Esophagus squamous epithelium (tissue), 5 donors: ENCODE measurements at places on chromosomes 5 and 9.

DNA sequence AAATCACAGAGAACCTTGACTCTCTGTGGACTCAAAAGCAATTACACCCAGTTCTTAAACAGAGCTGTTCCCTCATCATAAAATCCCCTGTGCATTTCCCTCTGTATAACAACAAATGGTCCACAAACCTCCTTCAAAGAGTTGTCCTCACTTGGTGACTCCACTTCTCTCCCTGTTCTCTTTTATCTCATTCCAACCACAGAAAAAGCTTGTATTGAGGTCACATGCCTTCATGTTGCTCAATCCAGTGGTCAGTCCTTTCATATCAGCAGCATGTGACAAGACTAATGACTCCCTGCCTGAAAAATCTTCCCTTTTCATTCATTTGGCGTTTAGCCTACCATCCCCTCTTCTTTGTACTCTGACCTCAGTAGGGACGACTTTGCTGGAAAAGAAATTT lies 158.0 kb downstream of the DEPDC1B start:
- no peaks in the 10 kb centered on the region for H3K27me3 ChIP-seq
- no peaks in the 10 kb centered on the region for H3K4me1 ChIP-seq
- no peak overlapping the region for H3K27ac ChIP-seq
- H3K36me3 ChIP-seq = no peaks in the 10 kb centered on the region

DNA sequence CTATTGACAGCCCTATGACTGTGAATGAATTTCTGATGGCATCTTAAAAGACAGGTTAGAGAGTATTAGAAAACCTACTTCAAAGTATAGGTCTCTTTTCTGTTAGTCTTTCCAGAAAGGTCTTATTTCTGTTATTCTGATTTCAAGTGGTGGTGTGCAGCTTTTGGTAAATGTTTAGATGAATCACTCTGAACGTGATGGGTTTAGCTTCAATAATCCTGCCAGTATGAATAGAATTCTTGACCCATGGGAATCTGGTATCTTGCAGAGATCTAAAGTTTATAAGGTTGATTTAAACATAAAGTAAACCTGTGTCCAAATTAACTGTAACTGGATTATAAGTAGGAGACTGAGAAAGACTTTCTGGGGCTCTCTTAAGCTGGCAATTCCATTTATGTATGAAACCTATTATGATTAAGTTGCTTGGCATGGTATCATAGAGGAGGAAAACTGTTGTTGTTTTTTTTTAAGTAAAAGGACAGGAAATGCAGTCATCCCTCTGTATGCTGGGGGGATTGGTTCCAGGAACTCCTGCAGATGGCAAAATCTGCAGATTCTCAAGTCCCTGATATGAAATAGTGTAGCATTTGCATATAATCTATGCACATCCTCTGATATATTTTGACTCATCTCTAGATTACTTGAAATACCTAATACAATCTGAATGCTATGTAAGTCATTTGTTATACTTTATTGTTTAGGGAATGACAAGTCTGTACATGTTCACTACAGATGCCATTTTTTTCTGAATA lies 77.0 kb upstream of the ADAMTS19 start:
- no peak overlapping the region for H3K27ac ChIP-seq
- no peaks in the 10 kb centered on the region for H3K36me3 ChIP-seq
- H3K27me3 ChIP-seq = no peaks in the 10 kb centered on the region
- no peak for DNase-seq

DNA sequence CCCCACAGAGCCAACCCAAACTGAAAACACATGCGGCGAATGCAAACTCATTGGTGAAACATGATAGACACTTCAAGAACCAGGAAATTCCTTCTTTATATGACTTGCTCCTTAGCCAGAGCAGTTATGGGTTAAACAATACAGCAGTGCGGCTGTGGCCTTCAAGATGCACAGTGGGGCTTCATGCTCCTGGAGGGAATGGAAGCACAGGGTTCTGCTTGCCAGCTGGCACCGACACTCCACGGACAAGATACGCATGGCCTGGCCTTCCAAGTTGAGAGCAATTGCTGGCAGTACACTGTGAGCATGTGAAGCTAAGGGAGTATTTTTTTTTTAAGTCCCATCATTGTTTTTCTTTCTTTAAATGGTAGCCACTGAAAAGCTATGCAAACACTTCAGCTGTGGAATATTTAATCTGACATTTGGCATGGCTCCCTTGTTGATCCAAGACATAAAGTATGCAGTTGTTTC lies 451.6 kb upstream of the CD180 start:
- no peak overlapping the region for H3K4me3 ChIP-seq
- H3K27me3 ChIP-seq = no peaks in the 10 kb centered on the region
- H3K36me3 ChIP-seq = no peaks in the 10 kb centered on the region
- no peaks in the 10 kb centered on the region for H3K4me1 ChIP-seq

- no peak for DNase-seq
- no peaks in the 10 kb centered on the region for H3K4me1 ChIP-seq
- H3K27me3 ChIP-seq = no peaks in the 10 kb centered on the region
- H3K27ac ChIP-seq = no peak overlapping the region
- H3K4me3 ChIP-seq = no peak overlapping the region
Observed at GRCh38 chr5:76062502-76063041, 20.6 kb upstream of the SV2C start.

DNA sequence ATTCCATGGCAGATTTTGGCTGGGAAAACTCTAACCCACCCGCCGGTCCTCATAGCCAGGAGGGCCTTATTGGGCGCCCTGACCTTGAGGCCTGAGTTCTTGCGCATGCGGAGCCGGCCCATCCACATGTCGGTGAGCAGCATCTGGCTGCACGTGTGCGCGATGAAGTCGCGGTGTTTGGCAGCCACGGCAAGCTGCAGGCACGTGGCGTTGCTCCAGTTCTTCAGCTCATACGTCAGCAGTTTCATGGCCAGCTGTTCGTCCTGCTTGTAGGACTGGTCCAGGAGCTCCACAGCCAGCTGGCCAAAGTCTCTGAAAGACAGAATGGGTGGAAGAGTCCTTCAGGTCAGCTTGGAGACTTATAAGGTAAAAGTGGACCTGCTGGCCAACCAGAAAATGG lies 204.3 kb upstream of the KLF9 start:
- no peak overlapping the region for H3K27ac ChIP-seq
- H3K4me3 ChIP-seq = no peak overlapping the region
- H3K27me3 ChIP-seq = no peaks in the 10 kb centered on the region
- no peak for DNase-seq
- H3K4me1 ChIP-seq = peaks cover 5% of the 10 kb centered on the region
- H3K36me3 ChIP-seq = no peaks in the 10 kb centered on the region

- no peak overlapping the region for H3K4me3 ChIP-seq
- peaks cover 5% of the 10 kb centered on the region for H3K36me3 ChIP-seq
- no peak overlapping the region for H3K27ac ChIP-seq
- DNase-seq = no peak
Observed at GRCh38 chr5:138385660-138386059, 33.2 kb downstream of the KDM3B start.

GRCh38 chr5:163094492-163095180 lies 342.8 kb upstream of the CCNG1 start:
- no peaks in the 10 kb centered on the region for H3K36me3 ChIP-seq
- no peaks in the 10 kb centered on the region for H3K27me3 ChIP-seq

- H3K36me3 ChIP-seq = no peaks in the 10 kb centered on the region
- H3K27me3 ChIP-seq = no peaks in the 10 kb centered on the region
- peaks cover 47% of the 10 kb centered on the region for H3K4me1 ChIP-seq
Observed at GRCh38 chr5:172450861-172451695, 3.2 kb downstream of the SH3PXD2B start.

- no peaks in the 10 kb centered on the region for H3K27me3 ChIP-seq
- H3K27ac ChIP-seq = no peak overlapping the region
- H3K4me1 ChIP-seq = no peaks in the 10 kb centered on the region
- no peak overlapping the region for H3K4me3 ChIP-seq
Observed at GRCh38 chr5:56054666-56055065, 59.9 kb upstream of the IL6ST start.

- H3K27me3 ChIP-seq = no peaks in the 10 kb centered on the region
- no peaks in the 10 kb centered on the region for H3K36me3 ChIP-seq
- DNase-seq = no peak
Observed at GRCh38 chr9:110338143-110338542, 480 bp upstream of the TXNDC8 start.

- H3K36me3 ChIP-seq = no peaks in the 10 kb centered on the region
- H3K4me3 ChIP-seq = no peak overlapping the region
- DNase-seq = no peak
- H3K4me1 ChIP-seq = no peaks in the 10 kb centered on the region
- peak overlapping the region; percentile 36 for H3K27ac ChIP-seq
Observed at GRCh38 chr9:107888773-107889227, 399.2 kb upstream of the KLF4 start.

GRCh38 chr9:131312822-131313770 lies 23.6 kb downstream of the PLPP7 start:
- no peaks in the 10 kb centered on the region for H3K36me3 ChIP-seq
- H3K27ac ChIP-seq = no peak overlapping the region
- no peaks in the 10 kb centered on the region for H3K27me3 ChIP-seq
- H3K4me1 ChIP-seq = no peaks in the 10 kb centered on the region
- no peak overlapping the region for H3K4me3 ChIP-seq
- no peak for DNase-seq

GRCh38 chr5:128596071-128596470 lies 58.0 kb upstream of the FBN2 start:
- no peaks in the 10 kb centered on the region for H3K27me3 ChIP-seq
- H3K4me3 ChIP-seq = no peak overlapping the region
- DNase-seq = no peak
- no peaks in the 10 kb centered on the region for H3K36me3 ChIP-seq

- no peak overlapping the region for H3K27ac ChIP-seq
- H3K27me3 ChIP-seq = no peaks in the 10 kb centered on the region
- H3K36me3 ChIP-seq = no peaks in the 10 kb centered on the region
- DNase-seq = no peak
Observed at GRCh38 chr5:103435136-103435889, 127.3 kb downstream of the NUDT12 start.

GRCh38 chr5:165781738-165782137 lies 2276.3 kb downstream of the MAT2B start:
- H3K27ac ChIP-seq = no peak overlapping the region
- H3K36me3 ChIP-seq = no peaks in the 10 kb centered on the region
- H3K4me3 ChIP-seq = no peak overlapping the region
- no peak for DNase-seq

GRCh38 chr5:100772006-100772405 lies 131.1 kb downstream of the ST8SIA4 start:
- no peak overlapping the region for H3K27ac ChIP-seq
- H3K4me3 ChIP-seq = no peak overlapping the region
- no peaks in the 10 kb centered on the region for H3K36me3 ChIP-seq
- no peaks in the 10 kb centered on the region for H3K4me1 ChIP-seq
- H3K27me3 ChIP-seq = no peaks in the 10 kb centered on the region
- DNase-seq = no peak

- no peaks in the 10 kb centered on the region for H3K36me3 ChIP-seq
- H3K27me3 ChIP-seq = no peaks in the 10 kb centered on the region
- DNase-seq = no peak
- H3K4me1 ChIP-seq = no peaks in the 10 kb centered on the region
Observed at GRCh38 chr5:169736653-169737052, 99.6 kb downstream of the DOCK2 start.

DNA sequence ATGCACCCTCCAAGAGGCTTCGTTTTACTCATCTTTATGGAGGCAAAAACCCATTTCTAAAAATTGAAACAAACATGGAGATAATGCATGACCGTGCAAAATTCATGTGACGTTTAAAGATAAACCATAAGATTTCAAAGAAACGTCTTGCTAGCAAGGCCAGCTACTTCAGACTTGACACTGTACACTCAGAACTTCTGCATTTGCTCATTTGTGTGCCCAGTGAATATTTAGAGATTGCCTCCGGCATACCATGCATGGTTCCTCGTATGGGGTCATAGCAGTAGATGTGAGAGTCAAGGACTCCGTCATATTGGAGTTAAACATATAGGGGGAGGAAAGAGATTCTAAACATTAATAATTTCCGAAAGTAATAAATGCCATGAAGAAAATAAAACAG lies 78.6 kb upstream of the NEURL1B start:
- H3K36me3 ChIP-seq = no peaks in the 10 kb centered on the region
- H3K4me3 ChIP-seq = no peak overlapping the region
- H3K27ac ChIP-seq = no peak overlapping the region
- no peak for DNase-seq
- H3K4me1 ChIP-seq = peaks cover 38% of the 10 kb centered on the region
- no peaks in the 10 kb centered on the region for H3K27me3 ChIP-seq

GRCh38 chr9:127066060-127066850 lies 56.2 kb downstream of the ANGPTL2 start:
- H3K4me1 ChIP-seq = no peaks in the 10 kb centered on the region
- H3K27me3 ChIP-seq = no peaks in the 10 kb centered on the region
- H3K27ac ChIP-seq = no peak overlapping the region
- DNase-seq = no peak

DNA sequence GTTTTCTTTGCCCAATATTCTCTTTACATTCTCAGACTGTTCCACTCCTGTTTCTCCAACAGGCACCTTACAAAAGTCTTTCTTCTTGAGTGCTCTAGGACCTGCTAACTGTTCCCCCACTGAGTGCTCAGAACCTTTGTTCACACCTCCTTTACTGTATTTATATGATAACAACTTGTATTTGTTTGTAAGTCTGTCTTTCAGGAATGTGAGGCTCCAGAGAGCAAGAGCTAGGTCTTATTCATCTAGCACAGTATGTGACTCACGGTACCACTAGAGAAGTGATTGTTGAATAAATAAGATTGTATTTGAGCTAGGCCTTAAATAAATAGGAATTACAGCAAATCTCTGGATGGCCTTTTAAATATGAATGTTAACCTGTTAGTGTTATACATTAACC lies 42.5 kb upstream of the MYOT start:
- no peaks in the 10 kb centered on the region for H3K27me3 ChIP-seq
- H3K36me3 ChIP-seq = no peaks in the 10 kb centered on the region
- H3K4me1 ChIP-seq = no peaks in the 10 kb centered on the region
- no peak for DNase-seq

DNA sequence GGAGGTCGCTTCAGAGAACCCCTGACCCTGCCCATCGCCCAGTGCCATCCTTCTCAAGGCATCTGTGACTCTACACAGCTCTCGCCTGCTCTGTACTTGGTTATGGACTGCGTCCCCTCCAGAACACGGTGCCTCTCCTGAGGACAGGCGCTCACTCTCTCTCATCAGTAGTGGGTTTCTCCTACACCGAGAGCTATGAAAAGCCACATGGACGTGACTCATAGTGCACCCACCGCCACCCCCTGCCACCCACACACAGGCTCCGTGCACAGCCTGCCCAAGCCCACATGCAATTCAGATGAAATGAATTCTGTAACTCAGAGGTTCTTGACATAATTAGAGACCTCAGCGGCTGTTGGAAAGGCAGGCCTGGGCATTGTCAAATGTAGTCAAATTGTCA lies 13.9 kb downstream of the GTF3C5 start:
- DNase-seq = no peak
- no peak overlapping the region for H3K27ac ChIP-seq
- H3K27me3 ChIP-seq = no peaks in the 10 kb centered on the region
- H3K4me1 ChIP-seq = no peaks in the 10 kb centered on the region

DNA sequence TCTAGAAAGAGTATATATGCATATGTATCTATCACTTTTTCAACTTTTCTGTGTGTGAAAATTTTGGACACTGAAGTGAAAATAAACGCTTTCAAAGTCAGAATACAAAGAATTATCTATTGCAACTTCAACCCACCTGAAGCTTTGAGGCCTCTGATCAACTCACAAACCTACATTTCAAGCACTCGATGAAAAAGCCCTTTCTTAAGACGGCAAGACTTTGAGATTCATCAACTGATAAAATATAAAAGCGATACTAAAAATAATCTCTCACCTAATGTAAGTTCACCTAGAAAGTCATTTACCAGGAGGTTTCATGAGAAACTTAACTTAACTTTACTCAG lies 1.2 kb downstream of the GOLPH3 start:
- no peaks in the 10 kb centered on the region for H3K36me3 ChIP-seq
- peaks cover 60% of the 10 kb centered on the region for H3K4me1 ChIP-seq
